ENCODE measurements at places on chromosomes 1 and 21.
A peak's percentile ranks its signal among the peaks of the same experiment; 100 is the strongest.

DNA sequence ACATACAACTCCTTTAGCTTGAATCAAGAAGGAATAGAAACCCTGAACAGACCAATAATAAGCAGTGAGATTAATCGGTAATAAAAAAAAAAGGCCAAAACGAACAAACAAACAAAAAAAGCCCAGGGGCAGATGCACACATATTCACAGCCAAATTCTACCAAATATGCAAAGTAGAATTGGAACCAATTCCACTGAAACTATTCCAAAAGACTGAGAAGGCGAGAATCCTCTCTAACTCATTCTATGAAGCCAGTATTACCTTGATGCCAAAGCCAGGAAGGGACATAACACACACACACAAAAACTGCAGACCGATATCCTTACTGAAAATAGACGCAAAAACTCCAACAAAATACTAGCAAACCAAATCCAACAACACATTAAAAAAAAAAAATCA is 161.6 kb downstream of the ASTN1 start:
- no peak for DNase-seq

- DNase-seq = no peak
Observed at GRCh38 chr1:198672124-198672523, 33.3 kb downstream of the PTPRC start.

DNA sequence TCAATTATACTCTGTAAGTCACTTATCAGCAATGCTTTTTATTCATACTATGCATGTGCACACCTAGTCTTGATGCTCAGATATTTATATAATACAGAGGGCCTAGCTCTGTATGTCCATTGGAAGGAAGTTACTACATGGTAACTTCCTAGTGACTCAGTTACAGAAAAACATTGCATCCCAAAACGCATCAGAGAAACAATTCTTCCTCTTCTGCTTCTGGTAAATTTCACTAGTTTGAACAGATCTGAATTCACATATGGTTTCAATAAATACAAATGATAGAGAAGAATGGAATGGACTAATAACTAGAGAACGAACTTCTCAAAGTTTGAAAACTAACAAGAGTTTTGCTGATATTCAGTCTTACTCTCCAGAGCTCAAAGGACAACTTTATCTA is 811.3 kb upstream of the ADGRL2 start:
- no peak for DNase-seq

- DNase-seq = no peak
Observed at GRCh38 chr1:48031676-48032075, 34.5 kb upstream of the TRABD2B start.

DNA sequence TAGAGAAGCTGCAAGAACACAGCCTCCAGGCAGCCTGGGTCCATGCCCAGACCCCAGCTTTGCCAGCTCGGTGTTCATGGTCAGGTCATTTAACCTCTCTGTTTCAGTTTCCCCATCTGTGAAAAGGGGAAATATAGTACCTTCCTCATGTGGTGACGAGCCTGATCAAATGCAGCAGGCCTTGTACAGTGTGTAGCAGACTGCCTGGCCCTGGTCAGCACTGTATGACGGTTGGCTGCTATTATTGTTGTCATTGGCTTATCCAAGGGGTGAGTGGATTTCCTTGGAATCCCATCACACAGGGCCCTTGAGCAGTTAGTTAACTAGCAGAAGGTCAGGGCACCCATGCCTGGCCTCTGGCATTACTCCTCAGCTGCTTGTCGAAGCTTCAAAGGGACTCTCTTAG is 6.6 kb upstream of the TMEM51 start:
- peak; percentile 66 for DNase-seq

- DNase-seq = no peak
Observed at GRCh38 chr1:209600541-209600940, 17.0 kb downstream of the CAMK1G start.

DNA sequence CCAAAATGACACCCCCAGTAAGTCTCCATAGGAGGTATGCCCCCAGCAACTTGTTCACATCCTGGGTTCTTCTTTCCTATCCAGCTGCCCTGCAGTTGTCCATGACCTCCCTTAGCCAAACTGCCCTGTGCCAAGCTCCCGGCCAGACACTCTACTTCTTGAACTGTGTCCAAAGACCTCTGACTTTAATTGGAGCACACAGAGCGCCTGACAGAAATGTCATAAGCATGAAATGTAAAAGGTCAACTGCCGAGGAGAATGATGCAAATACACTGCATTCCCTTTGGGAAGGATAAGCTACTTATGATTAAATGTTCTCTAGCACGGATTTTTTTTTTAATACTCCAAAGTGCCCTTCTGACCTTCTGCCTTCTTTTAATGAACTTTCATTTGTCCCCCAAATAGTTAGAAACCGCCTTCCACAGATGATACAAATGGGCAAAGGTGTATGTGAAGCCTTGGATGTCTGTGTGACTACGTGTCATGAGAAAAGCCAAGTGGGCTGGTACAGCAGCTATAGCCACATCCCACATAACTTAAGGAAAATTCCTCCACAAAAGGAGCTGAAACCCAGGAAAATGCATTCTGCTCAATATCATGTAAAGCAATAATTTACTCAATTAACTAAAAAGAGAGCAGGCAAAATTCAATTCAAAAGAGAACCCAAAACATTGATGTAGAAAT is 26.8 kb downstream of the PALMD start:
- no peak for DNase-seq

GRCh38 chr1:54285815-54286345 is 85.9 kb downstream of the MRPL37 start:
- DNase-seq = no peak

- DNase-seq = no peak
Observed at GRCh38 chr1:109508873-109509175, 703 bp downstream of the AMIGO1 start.

- no peak for DNase-seq
Observed at GRCh38 chr1:31618916-31619846, 1.7 kb downstream of the HCRTR1 start.

GRCh38 chr21:42652527-42653230 is 742 bp upstream of the PDE9A start:
- DNase-seq = peak; percentile 57

GRCh38 chr21:45993210-45994085 is 11.9 kb downstream of the COL6A1 start:
- DNase-seq = no peak

DNA sequence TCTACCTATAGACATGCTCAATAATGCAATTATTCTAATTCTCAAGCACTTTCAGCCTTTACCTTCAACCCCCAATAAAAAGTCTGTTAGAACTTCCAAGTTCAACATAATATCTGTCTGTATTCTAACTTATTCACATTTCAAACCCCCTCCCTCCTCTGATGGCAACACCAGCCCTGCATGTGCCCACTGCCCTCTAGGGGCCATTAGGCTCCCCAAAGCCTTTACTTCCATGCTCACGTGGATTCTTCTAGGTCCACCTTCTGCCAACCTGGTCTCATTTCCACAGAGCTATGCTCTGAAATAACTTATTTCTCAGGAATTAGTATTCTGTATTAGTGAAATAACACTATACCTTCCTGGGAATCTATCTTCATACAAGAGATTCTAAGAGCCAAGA is 22.2 kb upstream of the KPRP start:
- no peak for DNase-seq

DNA sequence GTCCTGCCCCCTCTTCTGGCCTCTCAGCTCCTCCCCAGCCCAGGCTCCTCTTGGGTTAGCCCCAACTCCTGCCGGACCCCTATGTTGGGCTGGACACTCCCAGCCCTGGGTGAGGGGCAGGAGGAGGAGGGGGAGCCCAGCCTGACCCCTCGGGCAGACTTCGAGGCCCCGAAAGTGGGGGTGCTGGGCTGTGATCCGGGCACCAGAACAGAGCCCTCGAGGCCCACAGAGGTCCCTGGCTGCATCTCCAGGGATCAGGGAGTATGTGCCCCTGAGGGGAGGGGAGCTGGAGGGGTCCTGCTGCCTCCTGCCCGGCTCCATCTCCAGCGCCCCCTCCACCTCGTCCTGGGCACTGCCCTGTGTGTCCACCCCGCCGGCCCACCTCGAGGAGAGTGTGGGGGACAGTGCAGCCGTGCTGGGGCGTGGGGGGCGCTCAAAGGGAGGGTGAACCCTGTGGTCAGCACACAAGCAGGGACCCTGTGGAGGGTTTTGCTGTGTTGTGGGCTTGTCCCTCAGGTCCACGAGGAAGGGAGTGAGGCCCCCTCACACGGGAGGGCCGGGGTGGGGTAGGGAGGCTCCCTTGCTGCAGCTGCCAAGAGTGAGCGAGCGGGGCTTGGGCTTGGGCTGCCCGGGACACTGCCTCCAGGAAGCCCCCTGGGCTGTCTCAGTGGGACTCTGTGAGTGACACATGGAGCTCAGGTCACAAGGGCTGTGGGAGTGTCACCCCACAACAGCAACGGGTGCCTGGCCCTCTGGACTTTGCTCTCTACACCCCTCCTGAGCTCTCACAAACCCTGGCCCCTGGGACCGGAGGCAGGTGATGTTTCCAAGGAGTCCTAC is 54.4 kb downstream of the COL18A1 start:
- no peak for DNase-seq

GRCh38 chr1:234109840-234110239 is 205.4 kb downstream of the SLC35F3 start:
- no peak for DNase-seq

DNA sequence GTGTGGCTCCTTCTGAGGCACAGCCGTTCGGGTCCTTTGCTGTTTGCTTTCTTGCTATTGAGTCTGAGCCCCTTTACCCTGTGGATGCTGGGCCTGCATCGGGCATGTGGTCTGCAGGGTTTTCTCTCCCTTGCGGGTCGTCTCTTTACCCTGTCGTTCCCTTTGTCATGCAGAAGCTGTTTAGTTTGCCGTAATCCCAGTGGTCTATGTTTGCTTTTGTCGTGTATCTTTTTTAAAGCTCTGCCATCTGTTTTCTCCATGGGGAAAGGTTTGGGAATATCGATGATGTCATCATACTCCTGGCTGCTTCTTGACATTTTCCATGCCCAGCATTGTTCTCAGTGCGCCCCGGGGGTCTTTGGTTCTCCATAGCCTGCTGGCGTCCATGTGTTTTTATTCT is 68.2 kb downstream of the AGPAT3 start:
- no peak for DNase-seq

DNA sequence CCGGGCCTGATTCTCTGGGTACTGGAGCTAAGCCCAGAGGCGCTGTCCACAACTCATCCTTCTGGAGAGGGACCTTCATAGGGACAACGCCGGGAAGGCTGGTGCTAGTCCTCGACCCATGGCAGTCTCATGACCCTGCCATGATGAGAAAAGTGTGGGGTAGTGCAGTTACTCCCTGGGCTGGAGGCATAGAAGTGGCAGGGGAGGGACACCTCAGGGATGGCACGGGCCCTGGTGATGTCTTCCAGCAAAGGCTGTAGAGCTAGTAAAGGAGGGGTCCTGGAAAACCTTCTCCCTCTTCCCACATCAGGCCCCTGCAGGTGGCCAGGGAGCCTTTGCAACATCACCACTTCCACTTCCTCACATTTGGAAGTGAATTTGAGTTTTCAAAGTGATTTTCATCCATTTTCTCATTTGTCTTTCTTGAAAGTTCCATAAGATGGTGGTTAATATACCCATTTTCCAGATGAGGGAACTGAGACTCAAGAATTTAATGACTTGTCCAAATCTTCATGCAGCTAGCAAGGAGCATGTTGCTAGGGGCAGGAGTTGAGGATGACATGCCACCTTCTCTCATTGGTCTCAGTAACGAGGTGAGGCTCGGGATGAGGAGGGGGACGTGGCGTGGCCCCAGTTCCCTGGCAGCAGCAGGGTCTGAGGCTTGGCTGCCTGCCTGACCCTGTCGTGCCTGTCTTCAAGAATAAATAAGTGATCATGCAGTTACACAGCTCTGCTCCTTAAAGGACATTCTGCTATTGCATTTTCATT is 3.3 kb upstream of the GOLT1A start:
- no peak for DNase-seq

GRCh38 chr1:82836973-82837680 is 1036.4 kb downstream of the ADGRL2 start:
- no peak for DNase-seq

DNA sequence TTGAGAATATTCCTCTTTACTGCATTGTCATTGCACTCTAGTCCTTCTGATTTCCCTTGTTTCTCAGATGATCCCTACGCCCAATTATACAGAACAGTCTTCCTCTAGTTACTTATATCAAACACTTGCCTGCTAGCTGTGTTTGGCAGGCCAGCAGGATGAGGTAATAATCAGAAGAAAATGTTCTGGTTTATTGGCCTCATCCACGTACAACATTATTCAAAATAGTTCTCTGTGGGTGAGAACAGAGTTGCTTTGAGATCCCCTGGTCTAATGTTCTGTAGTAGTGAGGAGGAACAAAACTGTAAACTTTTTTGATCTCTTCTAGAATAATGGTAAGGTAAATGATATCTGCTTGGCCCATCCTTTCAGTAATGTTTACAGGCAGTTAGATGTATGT is 22.3 kb upstream of the C1orf105 start:
- no peak for DNase-seq

DNA sequence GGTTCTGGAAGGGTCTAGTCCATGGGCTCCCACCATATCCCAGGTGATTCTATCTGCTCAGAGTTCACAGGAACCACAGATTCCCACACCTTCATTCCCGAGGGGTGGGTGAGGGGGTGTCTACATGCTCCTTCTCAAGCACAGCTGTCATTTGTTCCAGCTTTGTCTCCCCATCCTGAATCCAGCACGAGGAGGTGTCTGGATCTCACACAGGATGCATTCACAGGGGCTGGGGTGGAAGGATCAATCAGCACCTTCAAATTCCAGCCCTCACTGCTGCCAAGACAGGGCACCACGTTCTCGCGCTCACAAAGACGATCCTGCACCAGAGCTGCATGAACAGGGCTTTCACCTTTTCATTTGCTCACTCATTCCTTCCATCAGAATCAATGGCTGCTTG is 52.7 kb downstream of the TCP10L start:
- DNase-seq = no peak

GRCh38 chr1:94737124-94737998 is 82.8 kb upstream of the SLC44A3 start:
- peak; percentile 45 for DNase-seq

DNA sequence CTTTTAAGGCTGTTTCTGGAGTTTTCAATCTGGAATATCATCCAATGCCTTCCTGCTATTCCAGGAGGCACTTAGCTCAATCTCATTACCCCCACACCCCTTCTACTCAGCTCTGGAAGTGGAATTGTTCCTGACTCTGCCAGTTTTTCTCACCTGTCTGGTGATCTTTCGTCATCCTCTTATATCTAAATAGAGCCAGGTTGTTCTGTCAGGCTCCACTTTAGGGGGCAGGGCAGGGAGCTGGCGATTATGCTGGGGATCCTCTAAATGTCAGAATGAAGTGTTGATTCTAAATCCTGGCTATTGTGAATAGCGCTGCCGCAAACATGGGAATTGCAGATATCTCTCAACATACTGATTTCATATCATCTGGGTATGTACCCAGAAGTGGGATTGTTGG is 63.6 kb upstream of the ETV3 start:
- DNase-seq = no peak

GRCh38 chr1:178121883-178122282 is 28.0 kb downstream of the RASAL2 start:
- no peak for DNase-seq

- peak; percentile 66 for DNase-seq
Observed at GRCh38 chr1:171743081-171743870, 1.4 kb upstream of the VAMP4 start.

- peak; percentile 87 for DNase-seq
Observed at GRCh38 chr1:66250478-66250877, 283.5 kb upstream of the SGIP1 start.
